A549 treated with dexamethasone at 1 μM for 4 hours (cell line): ENCODE measurements at places on chromosomes 6 and 20. TPM values are rescaled to one million over a fixed set of nuclear protein-coding genes. Genes with fewer than 3 reads are reported as not detected.

The CST2 gene
- total RNA-seq = 0.76 to 1.8 TPM (median 1.4 TPM) in 5 replicates

The PHACTR2 gene
- total RNA-seq = 3.4 to 7.8 TPM (median 5.5 TPM) in 5 replicates

The HTR1E gene
- not detected in 5 replicates for total RNA-seq

The FNDC1 gene
- 0.08 to 0.14 TPM (median 0.11 TPM) in 5 replicates for total RNA-seq
